ENCODE measurements at places on chromosomes 5 and 9.

GRCh38 chr5:172713809-172714490 is 57.0 kb downstream of the DUSP1 start:
- DNase-seq, result no peak

GRCh38 chr5:107320376-107320775 is 350.4 kb downstream of the EFNA5 start:
- DNase-seq, result no peak

DNA sequence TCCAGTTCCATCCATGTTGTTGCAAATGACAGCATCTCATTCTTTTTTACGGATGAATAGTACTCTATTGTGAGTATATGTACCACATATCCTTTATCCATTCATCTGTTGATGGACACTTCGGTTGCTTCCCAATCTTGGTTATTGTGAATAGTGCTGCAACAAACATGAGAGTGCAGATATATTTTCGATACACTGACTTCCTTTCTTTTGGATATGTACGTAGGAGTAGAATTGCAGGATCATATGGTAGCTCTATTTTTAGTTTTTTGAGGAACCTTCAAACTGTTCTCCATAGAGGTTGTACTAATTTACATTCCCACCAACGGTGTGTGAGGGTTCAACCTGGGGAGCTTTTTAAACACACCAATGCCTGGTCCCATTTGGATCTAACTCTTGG is 22.3 kb downstream of the GALNT12 start:
- DNase-seq, result no peak

- no peak for DNase-seq
These were observed 15.7 kb upstream of the STARD4 start for GRCh38 chr5:111528056-111528455.

GRCh38 chr9:137828527-137829259 is 48.9 kb upstream of the CACNA1B start:
- peak; percentile 89 for DNase-seq

- no peak for DNase-seq
These were observed 186.1 kb downstream of the C9orf152 start for GRCh38 chr9:110021891-110022290.

DNA sequence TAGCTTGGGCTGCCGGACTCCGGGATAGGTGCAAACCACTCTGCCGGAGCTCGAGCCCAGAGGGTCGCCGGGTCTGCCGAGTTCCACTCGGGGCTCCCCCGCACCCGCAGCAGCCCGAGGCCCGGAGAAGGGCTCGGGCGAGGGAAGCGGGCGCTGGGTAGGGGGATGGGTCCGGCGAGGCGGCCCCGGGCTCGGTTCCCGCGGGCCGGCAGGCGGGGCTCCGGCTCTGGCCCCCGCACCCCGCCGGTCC is 507 bp downstream of the RICTOR start:
- DNase-seq, result no peak

- DNase-seq, result no peak
These were observed 1576.5 kb downstream of the EFNA5 start for GRCh38 chr5:106094204-106094607.

DNA sequence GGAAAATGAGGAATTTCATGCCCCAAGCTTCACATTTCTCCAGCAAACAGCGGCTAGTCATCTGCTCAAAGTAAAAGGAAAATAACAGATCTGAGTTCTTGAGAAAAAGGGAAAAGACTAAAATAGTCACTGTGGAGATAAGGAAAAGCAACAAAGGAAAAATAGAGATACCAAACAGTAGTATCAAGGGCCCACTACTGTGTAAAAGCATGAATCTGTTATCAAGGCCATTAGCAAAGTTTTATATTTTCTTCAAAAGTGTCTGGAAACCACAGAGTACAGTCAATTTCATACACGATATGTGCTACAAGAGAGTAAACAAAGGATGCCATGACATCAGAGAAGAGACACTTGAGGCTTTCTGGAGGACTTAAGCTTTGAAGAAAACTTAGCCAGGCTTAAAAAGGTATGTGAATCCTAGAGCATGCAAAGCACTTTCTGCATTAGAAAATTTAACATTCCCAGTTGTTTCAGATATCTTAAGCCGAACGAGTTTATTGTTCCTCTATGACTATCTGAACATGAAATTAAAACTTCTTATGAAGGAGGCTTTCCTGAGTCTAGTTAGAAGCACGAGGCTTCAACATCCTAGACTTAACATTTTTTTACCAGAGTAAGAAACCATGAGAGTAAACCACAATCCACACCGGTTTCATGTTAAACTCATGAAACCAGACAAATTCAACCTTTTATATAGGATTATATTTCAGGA is 1.2 kb downstream of the TTC33 start:
- no peak for DNase-seq

DNA sequence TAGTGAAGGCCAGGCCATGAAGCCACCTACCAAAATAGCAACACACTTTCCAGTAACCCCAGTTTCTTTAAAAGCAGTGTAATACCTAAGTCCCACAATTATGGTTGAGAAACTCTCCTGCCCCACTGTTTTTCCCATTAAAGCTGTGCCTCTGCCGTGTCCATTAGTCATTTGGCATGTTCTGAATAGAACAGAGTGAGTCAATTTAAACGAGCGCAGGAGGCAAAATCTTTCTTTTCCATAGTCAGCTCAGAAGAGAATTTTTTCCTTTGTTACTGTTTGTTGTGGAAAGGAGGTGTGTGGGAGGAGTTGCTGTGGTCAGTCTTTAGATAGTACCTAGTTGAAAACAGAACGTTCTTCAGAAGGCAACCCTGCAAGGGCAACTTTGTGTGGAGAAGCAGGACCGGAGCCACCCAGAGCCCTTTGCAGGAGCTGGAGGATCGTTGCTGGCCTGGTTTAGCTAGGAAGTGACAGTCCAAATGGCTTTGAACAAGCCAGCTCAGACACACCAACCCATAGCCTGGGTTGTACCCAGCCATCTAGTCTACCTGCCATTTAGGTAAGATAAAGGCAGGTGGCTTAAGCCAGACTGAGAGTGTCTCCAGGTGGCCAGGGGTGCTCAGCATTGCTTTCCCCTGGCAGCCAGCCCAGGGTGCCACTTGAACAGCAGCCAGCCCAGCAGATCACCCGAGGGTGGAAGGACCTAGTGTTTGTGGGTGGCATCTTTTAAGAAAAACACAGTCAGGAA is 30.4 kb downstream of the GADD45G start:
- no peak for DNase-seq

DNA sequence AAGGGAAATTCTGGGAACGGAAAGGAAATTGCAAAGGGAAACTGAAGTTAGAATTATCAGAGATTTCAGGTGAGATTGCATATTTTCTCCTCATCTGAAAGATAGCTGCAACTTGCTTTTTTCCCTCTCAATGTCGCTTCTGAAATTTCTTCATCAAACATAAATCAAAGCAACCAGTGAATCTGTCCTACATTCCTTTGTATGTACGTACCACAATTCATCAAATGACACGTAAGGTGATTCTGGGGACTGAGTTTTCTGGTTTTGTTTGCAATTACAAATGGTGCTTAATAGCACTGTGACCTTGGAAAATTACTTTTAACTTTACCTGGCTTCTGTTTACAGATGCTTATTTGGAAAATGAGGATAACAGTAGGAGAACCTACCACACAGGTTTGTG is 21.9 kb upstream of the CNOT6 start:
- DNase-seq, result no peak

- peak; percentile 47 for DNase-seq
These were observed 644 bp downstream of the NIM1K start for GRCh38 chr5:43192558-43193180.

- DNase-seq, result no peak
These were observed 5.8 kb upstream of the PPARGC1B start for GRCh38 chr5:149724130-149724840.

GRCh38 chr9:81609782-81610739 is 79.3 kb downstream of the TLE1 start:
- no peak for DNase-seq
